Diencephalon (tissue), 1 donor: ENCODE measurements at places on chromosomes 4 and X. TPM values are rescaled to one million over a fixed set of nuclear protein-coding genes. Genes with fewer than 3 reads are reported as not detected.

Gene CITED1
- total RNA-seq: 9.7 TPM

Gene IL21
- total RNA-seq: not detected

Gene ETDB
- total RNA-seq: not detected

Gene TMPRSS11B
- total RNA-seq: not detected

Gene TNMD
- 0.23 TPM for total RNA-seq

Gene RGS12
- 70.4 TPM for total RNA-seq
